ENCODE measurements at places on chromosomes 2 and 18.
A peak's percentile ranks its signal among the peaks of the same experiment; 100 is the strongest.

GRCh38 chr2:172588931-172589330, 33.0 kb downstream of the PDK1 start:
- no peak for DNase-seq

DNA sequence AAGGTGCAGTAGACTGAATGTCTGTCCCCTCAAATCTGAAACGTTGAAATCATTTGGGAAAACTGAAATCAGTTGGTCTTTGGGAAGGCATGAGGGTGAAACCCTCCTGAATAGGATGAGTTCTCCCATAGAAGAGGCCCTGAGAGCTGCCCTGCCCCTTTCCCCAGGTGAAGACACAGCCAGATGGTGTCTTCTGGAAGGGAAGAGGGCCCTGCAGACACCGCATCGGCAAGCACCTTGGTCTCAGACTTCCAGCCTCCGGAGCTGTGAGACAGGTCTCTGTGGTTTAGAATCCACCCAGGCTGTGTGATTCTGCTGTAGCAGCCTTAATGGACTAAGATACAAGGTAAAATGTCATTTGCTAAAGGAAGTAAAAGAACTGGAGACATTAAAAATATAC, 42.1 kb upstream of the SNTG2 start:
- DNase-seq = no peak

GRCh38 chr2:85266146-85267041, 61.4 kb downstream of the TGOLN2 start:
- peak; percentile 72 for DNase-seq

DNA sequence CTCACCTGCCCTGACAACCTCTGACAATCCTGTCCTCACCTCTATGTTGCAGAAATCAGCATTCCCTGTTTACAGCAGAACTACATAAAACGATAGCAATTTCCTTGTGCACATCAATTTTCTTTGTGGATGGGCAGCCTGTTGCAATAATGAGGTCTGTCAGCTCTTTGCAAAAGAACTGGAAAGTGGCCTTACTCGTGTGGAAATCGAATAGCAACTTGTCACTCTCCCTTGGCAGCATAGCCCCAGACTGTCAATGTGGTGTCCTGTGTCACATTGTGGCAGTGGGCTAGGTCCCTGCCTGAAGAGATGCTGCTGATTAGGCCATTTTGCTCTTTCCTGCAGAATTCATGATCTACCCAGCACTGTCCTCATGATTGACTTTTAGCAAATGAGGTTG, 531.9 kb downstream of the CCDC85A start:
- no peak for DNase-seq

- no peak for DNase-seq
Measured at GRCh38 chr18:6857300-6857699, 127.8 kb downstream of the ARHGAP28 start.

DNA sequence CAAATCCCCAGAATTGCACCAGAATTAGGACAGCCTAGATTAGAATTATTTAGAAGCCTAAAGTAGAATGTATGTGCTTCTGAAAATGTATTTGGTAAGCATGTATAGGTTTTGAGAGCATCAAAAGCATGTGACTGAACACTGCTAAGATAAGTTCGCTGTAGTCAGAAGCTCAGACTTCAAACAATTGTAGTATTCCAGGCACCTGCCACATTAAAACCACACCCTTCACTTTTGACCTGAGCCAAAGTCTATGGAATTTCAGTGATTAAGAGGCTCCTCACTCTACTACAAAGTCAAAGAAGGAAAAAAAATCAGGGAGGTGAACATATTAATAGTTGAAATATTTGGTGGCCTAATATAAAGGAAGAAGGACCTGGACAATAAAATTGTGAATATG, 8.2 kb downstream of the KCNJ3 start:
- no peak for DNase-seq

DNA sequence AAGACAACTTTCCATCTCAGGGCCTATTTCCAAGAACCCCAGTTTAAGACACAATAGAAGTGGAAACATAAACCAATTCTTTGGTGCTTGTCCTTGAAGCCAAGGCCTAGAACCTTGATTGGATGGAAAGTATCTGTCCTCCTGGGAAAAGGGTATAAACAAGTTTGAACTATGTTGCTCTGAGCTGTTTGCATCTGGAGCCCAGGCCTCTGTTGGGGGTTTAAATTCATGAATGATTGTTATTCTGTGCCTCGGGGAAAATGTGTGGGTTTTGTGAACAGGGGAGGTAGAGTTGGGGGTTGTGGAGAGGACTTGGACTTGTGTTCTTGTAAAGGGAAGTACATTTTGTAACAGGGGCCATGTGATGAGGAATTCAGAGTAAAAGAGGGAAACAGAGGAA, 406.1 kb downstream of the SLC4A3 start:
- DNase-seq = no peak

GRCh38 chr2:120289221-120289906, 36.7 kb downstream of the RALB start:
- DNase-seq = peak; percentile 69

GRCh38 chr2:31296641-31297287, 62.8 kb downstream of the EHD3 start:
- no peak for DNase-seq
